ENCODE measurements at places on chromosomes 2 and 18. TPM values are rescaled to one million over a fixed set of nuclear protein-coding genes. Genes with fewer than 3 reads are reported as not detected.
A peak's percentile ranks its signal among the peaks of the same experiment; 100 is the strongest.

DNA sequence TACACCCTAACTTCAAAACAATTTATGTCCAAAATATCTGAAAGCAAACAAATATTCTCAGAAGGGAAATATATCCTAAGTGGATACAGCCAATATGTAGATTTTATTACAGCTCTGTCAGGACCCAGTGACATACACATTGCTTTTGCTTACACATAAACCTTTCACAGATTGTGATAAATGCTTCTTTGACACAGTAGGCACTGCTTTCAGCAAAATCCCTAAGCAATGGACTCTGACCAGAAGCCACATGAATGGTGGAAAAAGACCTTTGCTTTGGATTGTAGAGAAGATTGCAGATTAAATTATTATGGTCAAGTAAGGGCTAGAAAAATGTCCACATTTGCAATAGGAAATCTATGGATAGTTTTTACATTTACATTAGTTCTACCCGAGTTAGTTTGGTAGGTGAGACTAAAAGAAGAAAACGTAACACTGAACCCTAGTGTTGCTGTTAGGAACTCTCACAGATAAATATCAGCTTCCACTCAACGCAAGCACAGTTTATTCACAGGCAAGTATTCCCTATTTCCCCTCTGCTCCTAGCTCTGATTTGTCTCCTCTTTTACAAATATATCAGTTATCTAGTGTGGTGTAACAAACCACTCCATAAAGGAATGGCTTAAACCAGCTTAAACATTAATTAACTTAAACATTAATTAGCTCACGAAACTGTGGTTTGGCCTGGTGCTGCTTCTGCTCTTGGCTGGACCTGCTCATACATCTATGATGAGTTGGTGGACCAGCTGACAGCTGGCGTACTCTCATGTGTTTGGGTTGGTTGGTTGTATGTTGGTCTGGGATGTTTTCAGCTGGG is 23.6 kb upstream of the SERPINE2 start:
- H3K4me3 ChIP-seq: no peak overlapping the region
- no peaks in the 10 kb centered on the region for H3K36me3 ChIP-seq
- DNase-seq: no peak
- H3K4me1 ChIP-seq: no peaks in the 10 kb centered on the region
- H3K27ac ChIP-seq: no peak overlapping the region

DNA sequence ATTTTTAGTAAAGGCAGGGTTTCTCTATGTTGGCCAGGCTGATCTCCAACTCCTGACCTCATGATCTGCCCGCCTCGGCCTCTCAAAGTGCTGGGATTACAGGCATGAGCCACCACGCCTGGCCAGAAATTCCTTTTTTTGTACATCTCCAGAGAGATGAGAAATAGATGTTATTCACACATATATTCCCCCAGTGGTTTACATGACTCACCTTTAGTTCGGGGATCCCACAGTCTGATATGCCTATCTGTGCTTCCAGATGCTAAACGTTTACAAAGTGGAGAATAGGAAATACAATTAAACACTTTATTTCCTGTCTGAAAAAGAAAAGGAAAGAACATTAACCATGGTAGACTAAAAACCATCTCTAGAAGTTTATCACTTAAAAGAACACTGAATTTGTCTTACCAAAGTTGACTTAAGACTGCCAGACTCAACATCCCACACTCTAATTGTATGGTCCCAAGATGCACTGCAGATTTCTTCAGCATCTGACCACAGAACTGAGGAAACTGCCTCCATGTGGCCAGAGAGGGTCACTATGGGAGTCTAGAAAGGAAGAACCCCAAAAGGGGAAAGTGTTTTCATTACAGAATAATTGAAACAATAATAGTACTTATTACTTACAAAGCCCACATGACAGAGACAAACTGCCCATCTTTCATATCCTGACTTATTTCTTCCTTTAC is 12.6 kb upstream of the ICA1L start:
- H3K27me3 ChIP-seq: no peaks in the 10 kb centered on the region
- no peak overlapping the region for H3K4me3 ChIP-seq
- H3K27ac ChIP-seq: no peak overlapping the region

DNA sequence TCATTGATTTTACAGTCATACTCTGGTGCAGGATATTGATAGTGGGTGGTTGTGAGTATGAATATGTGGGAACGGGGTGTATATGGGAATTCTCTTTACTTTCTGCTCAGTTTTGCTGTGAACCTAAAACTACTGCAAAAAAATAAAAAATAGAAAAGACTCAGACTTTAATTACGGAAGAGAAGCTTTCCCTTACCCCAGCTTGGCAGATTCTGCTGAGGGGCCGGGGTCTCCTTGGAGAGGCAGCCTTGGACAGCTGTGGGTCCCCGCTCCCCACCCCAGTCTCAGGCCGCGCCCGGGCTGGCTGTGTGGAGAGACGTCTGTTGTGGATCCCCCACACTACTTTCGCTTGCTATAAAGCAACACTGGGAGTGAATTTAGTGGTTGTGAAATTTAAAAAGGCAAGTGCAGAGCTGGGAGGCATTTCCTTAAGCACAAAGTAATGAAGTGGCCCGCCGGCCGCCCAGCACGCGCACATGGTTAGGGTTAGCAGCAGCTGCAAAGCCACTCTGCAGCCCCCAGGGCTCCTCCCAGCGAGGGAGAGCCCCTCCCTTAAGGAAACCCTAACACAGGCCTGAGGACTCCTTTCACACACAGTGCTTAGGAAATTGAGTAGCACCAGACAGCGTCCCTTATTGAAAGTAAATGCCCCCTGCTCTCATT is 102.4 kb downstream of the DDX1 start:
- H3K27me3 ChIP-seq: no peaks in the 10 kb centered on the region
- H3K4me1 ChIP-seq: no peaks in the 10 kb centered on the region

- no peaks in the 10 kb centered on the region for H3K27me3 ChIP-seq
- no peak overlapping the region for H3K4me3 ChIP-seq
- no peaks in the 10 kb centered on the region for H3K36me3 ChIP-seq
- H3K27ac ChIP-seq: no peak overlapping the region
- no peak for DNase-seq
Observed at GRCh38 chr2:201955231-201955630, 78.4 kb upstream of the FZD7 start.

GRCh38 chr2:233416706-233417105 is 62.4 kb downstream of the DGKD start:
- H3K36me3 ChIP-seq: peaks cover 4% of the 10 kb centered on the region
- peaks cover 73% of the 10 kb centered on the region for H3K4me1 ChIP-seq
- H3K4me3 ChIP-seq: no peak overlapping the region
- no peak for DNase-seq
- H3K27ac ChIP-seq: no peak overlapping the region
- H3K27me3 ChIP-seq: no peaks in the 10 kb centered on the region

DNA sequence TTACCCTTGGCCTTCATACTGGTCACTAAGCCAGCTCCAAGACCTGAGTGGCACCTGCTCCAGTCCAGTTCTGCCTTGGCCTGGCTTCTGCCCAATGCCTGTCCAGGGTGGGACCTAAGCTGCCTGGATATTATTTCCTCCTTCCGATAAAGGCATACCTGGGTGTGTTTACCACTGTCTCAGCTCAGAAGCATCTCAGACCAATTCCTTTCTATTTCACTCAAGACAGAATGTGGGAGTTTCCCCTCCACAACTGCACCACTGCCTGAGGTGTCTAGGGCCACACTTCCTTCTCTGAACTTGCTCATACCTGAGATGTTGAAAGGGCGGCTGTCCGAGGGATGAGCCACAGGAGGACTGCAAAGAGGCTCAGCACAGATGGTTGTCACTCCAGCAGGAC is 18.4 kb upstream of the CAB39 start:
- no peaks in the 10 kb centered on the region for H3K4me1 ChIP-seq
- DNase-seq: peak; percentile 71
- H3K4me3 ChIP-seq: no peak overlapping the region

DNA sequence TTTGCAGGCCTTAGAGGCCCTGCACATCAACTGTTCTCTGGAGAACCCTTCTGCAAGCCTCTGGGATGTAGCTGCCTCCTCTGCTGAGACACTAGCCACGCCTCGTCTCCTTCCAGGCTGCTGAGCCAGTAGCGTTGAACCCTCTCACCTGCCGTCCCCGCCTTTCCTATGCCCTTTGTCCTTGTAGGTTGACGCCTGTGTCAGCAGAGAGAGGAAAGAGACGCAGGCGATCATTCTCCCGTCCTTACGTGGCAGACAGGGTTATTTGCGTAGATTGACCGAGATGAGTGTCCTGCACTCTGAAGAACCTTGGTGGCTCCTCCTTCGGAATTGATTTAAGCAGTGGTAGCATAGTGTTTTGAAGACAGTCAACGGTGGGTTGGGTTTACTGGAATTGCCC is 27.8 kb downstream of the ID2 start:
- H3K27me3 ChIP-seq: no peaks in the 10 kb centered on the region
- H3K4me3 ChIP-seq: no peak overlapping the region
- H3K27ac ChIP-seq: no peak overlapping the region
- no peak for DNase-seq
- H3K4me1 ChIP-seq: no peaks in the 10 kb centered on the region
- H3K36me3 ChIP-seq: no peaks in the 10 kb centered on the region

The FEV gene
- not detected for total RNA-seq

All from CD4-positive, CD25-positive, alpha-beta regulatory T cell (primary cell).